HT-29 (cell line): ENCODE measurements at places on chromosomes 1 and 21.

GRCh38 chr1:14539953-14540563, 58.4 kb upstream of the KAZN start:
- no peak for DNase-seq

DNA sequence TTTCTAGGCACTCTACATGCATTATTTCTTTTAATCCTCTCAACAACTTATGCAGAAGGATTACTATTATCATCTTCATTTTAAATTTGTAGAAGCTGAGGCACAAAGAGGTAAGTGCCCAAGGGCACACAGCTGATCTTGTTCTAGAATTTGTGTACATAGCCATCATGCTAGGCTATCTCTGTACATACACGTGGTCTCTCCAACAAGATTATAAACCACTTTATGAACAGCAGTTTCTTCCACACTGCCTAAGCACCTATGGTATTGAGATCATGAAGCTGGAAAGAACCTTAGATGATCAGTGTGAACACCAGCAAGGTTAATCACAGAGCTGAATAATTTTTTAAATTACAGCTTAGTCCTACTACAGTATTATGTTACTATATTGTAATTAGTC, 28.9 kb downstream of the UCHL5 start:
- no peak for DNase-seq

GRCh38 chr1:57982852-57983251, 559.0 kb upstream of the DAB1 start:
- DNase-seq, result no peak

GRCh38 chr1:232183266-232183800, 446.6 kb downstream of the SIPA1L2 start:
- no peak for DNase-seq

GRCh38 chr1:57276918-57277317, 146.9 kb downstream of the DAB1 start:
- DNase-seq, result no peak

GRCh38 chr1:6423321-6423999, 1.1 kb upstream of the ESPN start:
- DNase-seq, result peak; percentile 82

DNA sequence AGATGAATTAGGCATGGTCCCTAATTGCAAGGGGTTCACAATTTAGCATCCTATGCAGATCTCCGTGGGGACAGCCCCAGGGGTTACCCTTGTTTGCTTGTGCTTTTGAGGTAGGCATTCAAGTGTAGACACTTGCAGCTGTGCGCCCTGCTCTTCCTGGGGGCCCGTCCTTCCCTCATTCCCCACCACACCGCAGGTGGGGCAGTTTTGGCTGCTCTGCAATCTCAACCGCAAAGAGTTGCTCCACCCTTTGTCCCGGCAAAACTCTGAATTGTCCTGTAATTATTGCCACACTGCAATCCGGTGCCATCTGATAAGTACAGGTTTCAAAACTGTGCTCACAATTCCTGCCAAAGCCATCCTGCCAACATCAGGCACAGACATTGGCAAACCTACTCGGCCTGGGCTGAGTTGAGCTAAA, 65.4 kb upstream of the LYST start:
- DNase-seq, result peak; percentile 68

DNA sequence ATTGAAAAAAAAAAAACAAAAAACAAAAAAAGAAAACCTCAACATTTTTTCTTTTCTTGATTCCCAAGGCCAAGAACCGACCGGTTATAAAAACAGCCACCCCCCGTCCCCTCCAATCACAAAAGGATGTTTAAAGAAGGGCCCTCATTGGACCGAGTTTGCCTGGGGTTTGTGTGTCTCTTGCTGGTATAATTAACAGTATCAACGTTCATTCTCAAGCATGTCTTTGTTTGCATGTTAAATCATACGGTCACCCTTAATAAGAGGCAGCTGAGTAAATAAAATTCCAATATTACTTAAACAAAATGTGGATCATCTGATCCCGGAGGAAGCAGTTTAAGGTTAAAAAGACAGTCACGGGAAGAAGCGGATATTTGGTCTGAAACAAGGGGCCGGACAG, 201.1 kb downstream of the PRDM2 start:
- no peak for DNase-seq

DNA sequence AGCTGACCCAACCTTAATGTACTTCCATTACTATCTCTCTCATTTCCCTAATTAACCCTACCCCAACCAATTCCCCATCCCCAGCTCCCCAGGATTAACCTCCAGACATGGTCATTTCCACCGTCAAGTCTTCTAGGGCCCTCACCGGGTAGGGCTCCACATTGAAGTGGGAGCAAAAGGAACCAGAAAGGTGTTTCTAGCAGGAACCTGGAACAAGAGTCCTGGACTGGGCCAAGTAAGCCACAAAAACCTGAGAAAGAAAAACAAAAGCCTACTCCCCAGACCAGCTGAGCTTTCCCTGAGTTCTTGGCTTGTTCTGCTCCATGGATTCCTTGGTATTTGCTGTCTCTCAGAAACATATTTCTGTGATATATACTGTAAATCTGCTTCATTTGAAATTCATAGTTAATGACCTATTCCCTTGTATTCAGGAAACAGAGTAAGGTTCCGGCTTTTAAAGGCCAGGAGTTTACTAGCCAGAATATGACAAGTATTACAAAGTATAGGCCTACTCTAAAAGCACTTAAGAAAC, 58.4 kb downstream of the SYF2 start:
- DNase-seq, result no peak
